ENCODE measurements at places on chromosomes 3 and 15. TPM values are rescaled to one million over a fixed set of nuclear protein-coding genes. Genes with fewer than 3 reads are reported as not detected.

Gene NRG4
- 1.1 TPM for total RNA-seq

Gene CCDC9B
- 16.5 TPM for total RNA-seq

Gene MEGF11
- total RNA-seq, result 0.48 TPM

Gene DNAH12
- total RNA-seq, result 0.02 TPM

Gene SAXO2
- total RNA-seq, result 3.3 TPM

Gene PRKCI
- 12.0 TPM for total RNA-seq

Gene UNC13C
- not detected for total RNA-seq

Gene IFT57
- 48.1 TPM for total RNA-seq

Gene FSTL1
- 68.6 TPM for total RNA-seq

Gene EXD1
- not detected for total RNA-seq

Gene TERC
- not detected for total RNA-seq
